Heart right ventricle (tissue), 16 donors: ENCODE measurements at places on chromosomes 5 and 9. TPM values are rescaled to one million over a fixed set of nuclear protein-coding genes. Genes with fewer than 3 reads are reported as not detected.

Gene KIF4B
- not detected for total RNA-seq

- DNase-seq: no peak
Observed at GRCh38 chr5:167949435-167949834, 342.0 kb upstream of the WWC1 start.

GRCh38 chr5:167797933-167798332 is 493.5 kb upstream of the WWC1 start:
- no peak for DNase-seq

DNA sequence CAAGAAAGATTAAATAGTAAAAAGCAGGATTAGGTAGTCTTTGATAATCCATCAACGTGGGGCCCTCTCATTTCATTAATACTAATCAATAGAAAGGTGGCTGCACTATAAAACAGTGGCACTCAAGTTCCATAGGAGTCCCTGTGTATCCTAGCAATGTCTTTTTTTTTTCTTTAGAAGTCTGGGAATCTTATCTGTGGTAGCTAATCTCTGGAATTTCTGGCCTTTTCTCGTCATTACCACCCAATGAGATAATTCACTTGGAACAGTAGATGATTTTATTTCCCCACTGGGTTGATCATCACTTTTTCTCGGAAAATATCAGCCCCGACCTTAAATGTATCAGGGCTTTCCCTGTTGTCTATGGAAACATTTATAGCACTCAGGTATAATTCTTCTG is 86.8 kb upstream of the CDH6 start:
- no peak for DNase-seq

GRCh38 chr5:146337264-146337904 is 1.3 kb upstream of the POU4F3 start:
- no peak for DNase-seq
